ENCODE measurements at places on chromosomes 13 and 19.

GRCh38 chr19:1042689-1043511, 3.0 kb downstream of the ABCA7 start:
- no peak for DNase-seq

GRCh38 chr19:10191347-10191746, 3.4 kb downstream of the DNMT1 start:
- DNase-seq = no peak

DNA sequence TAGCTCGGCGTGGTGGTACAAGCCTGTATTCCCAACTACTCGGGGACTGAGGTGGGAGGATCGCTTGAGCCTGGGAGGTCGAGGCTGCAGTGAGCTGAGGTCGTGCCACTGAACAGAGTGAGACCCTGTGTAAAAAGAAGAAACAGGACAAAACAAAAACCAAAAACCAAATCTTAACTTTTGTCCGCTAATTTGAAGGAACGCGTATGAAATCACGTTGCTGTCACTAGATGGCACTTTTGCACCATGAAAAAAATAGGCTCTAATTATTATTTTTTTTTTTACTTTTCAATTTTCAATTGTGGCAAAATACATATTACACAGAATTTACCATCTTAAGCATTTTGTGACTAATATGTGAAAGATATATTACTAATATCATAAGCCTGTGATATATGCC, 17.6 kb upstream of the ZNF835 start:
- DNase-seq = no peak

DNA sequence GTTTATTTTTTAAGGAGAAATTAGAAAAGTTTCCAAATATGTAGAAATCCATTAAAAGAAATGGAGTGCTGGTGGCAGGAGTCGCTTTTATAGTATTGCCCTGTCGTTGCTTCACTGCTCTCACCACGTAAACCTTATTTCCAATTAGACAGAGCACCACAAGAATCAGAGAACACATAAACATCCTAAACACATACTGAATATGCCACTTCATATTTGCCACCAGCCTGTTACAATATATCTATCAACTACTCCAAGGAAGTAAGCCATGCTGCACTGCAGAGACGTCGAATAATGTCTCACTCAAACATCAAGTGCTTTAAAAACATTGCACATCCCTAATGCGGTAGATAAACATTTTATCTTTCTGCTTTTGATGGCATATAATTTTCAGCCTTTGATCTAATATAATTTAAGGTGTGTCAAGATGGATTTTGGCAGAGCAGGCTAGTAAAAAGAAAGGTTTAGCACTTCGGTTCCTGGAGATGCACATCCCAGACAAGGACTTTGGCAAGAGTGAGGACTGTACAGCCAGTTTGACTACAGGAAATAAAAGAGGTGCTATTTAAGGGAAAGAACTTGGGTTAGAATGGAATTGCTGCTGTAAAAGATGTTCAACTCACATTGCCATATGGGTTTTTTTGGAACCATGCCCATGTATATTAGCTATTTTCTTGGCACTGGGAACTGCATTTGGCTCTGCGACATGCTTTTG, 932.3 kb downstream of the EFNB2 start:
- DNase-seq = no peak

DNA sequence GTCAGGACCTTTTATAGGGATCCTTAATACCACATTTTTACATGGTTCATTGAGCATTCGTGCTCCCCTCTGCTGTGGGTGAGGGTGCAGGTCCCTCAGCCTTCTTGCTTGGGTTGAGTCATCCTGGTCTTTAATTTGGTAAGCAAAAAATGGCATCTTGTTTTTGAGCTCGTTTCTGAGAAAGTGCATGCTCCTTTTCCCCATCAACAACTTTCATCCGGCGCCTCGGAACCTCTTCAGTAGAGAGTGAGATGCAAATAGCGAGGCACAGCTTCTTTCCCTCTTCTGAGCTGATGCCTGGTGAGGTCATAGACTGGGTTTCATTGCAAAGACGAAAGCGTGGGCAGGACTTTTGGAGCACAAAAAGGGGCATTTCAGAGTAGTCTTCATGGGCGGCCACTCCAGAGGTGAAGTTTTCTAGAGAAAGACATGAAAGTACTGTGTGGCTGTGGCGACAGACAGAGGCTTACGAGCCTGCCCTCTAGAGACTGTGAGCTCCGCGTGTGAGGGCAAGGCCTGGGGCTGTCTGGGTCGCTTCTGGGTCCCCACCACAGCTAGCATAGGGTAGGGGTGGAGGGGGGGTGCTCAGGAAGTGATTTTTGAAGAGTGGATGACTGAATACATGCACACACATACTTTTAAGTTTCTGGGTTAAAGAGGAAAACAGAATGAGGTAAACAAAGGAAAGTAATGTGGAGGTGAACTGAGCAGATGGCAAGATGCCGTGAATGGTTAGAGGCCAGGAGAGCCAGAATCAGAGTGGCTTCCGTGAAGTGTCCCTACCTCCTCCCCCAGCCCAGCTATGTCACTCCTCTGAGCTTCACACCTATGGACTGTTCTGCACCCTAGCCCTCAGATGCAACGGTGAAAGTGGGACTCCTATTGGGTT, 44.3 kb downstream of the BBC3 start:
- DNase-seq = no peak

DNA sequence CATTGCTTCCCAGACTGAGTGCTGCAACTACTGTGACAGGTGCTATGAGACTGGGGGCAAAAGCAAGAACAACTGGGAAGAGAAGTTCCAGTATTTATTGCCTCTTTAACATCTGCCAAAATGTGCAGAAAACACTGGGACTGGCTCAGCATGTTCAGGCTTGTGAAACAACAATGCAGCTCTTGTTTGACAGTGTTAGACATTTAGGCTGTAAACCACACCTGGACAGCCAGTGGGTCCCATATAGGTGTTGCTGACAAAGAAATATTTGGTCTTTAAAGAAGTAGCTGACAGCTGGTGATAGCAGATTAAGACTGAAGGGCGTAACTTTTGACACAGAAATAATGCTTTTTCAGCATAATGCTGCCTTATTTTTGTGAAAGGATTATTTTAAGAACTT, 88.1 kb downstream of the STOML3 start:
- no peak for DNase-seq

GRCh38 chr19:32630338-32630737, 44.6 kb downstream of the ANKRD27 start:
- DNase-seq = no peak

GRCh38 chr19:3178377-3178972, at the start of gene S1PR4:
Gene S1PR4, plus strand, starts transcription at chr19:3178769. Its CDS starts 24 bp downstream, at chr19:3178793.
- peak; percentile 32 for DNase-seq

DNA sequence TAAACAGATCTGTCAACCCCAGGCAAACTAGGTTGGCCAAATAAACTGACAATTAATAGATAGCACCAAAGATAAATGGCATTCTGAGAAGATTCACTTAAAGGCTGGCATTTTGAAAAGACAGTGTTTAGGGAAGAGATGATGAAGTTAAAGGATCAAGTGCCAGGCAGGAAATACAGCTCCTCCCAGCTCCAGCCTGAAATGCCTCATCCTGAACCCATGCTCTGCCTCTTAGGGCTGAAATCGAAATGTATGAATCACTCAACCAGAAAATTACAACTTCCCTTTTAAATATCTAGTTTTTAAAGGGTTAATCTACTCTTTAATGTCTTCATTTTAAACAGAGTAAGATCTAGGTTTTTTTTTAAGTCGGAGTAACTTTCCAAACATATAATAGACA, 171.2 kb upstream of the UBL3 start:
- no peak for DNase-seq

GRCh38 chr13:31951215-31951678, 80.3 kb upstream of the FRY start:
- peak; percentile 95 for DNase-seq

DNA sequence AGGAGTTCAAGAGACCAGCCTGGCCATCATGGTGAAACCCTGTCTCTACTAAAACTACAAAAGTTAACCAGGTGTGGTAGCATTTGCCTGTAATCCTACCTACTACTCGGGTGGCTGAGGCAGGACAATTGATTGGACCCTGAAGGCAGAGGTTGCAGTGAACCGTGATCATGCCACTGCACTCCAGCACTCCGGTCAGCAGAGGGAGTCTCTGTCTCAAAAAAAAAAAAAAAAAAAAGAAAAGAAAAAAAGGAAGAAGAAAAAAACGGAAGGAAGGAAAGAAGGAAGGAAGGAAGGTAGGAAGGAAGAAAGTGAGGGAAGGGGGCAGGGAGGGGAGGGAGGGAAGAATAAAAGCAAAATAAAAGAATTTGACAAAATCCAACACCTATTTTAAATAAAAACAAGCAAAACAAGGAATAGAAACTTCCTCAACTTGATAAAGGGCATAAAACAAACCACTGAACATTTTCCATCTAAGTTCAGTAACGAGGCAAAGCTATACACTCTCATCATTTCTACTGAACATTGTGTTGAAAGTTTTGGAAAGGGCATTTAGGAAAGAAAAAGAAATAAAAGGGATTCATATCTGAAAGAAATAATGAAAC, 411.6 kb upstream of the SLITRK5 start:
- DNase-seq = no peak

- DNase-seq = peak; percentile 59
These were observed 1248.9 kb downstream of the SLITRK5 start for GRCh38 chr13:88919970-88920628.

GRCh38 chr13:112641456-112642089, 48.3 kb upstream of the ATP11A start:
- DNase-seq = no peak

- DNase-seq = no peak
These were observed 65.6 kb downstream of the WASF3 start for GRCh38 chr13:26623125-26623524.

- DNase-seq = no peak
These were observed 117.6 kb upstream of the MCF2L start for GRCh38 chr13:112851107-112852038.

Data from suppressor macrophage (primary cell).